ENCODE measurements at places on chromosomes 5 and 9. TPM values are rescaled to one million over a fixed set of nuclear protein-coding genes. Genes with fewer than 3 reads are reported as not detected.

The ABCA1 gene
- total RNA-seq, result 26.6 TPM

The MZB1 gene
- not detected for total RNA-seq

The DMRT2 gene
- not detected for total RNA-seq

The SMIM23 gene
- not detected for total RNA-seq

The GLDC gene
- 0.44 TPM for total RNA-seq

The GDA gene
- 0.33 TPM for total RNA-seq

The CD72 gene
- 1.1 TPM for total RNA-seq

The TMC1 gene
- not detected for total RNA-seq

The PCSK1 gene
- total RNA-seq, result not detected

The ANKRD18A gene
- 0.29 TPM for total RNA-seq

The AQP3 gene
- total RNA-seq, result 3.6 TPM

The LCN6 gene
- not detected for total RNA-seq

DNA sequence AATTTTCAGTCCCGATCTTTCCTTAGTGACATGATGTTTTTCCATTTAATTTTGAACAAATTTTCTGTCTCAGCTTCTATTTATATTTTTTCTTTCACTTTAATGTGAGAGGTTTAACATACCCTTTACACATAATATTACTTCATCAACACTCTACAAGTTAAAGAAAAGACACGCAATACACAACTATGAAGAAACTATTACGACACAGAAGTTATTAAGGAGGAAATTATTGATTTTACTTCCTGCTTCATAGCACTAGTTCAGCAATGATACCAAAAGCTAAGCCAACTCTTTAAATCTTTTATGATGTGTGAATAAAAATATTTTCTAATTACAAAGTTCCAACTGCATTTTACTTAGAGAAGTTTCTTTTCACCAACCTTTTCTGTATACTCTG, 432.3 kb upstream of the DAB2 start:
- H3K4me3 ChIP-seq, result no peak overlapping the region
- no peak overlapping the region for H3K27ac ChIP-seq

DNA sequence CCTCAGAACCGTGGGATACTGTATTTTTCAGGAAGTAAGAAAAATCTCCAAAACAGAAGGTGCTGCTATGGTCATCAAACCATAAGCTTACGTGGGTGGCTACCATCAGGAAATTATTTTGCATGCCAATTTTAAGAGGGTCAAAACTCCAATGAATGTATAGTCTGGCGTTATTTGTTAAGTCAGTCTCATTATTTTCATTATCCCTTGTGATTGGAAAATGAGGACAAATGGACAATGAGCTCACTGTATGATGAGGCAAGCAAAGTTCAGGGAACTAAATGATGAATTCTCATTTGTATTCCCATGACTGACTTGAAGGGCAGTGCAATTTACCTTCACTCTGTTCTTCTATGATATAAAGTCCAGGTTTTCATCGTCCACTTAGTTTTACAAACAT, 17.6 kb downstream of the PUM3 start:
- no peaks in the 10 kb centered on the region for H3K4me1 ChIP-seq
- no peak for DNase-seq
- no peak overlapping the region for H3K4me3 ChIP-seq
- no peak overlapping the region for H3K27ac ChIP-seq
- peaks cover 24% of the 10 kb centered on the region for H3K36me3 ChIP-seq
- H3K27me3 ChIP-seq, result no peaks in the 10 kb centered on the region

- H3K27me3 ChIP-seq, result peaks cover 68% of the 10 kb centered on the region
- no peak for DNase-seq
- no peaks in the 10 kb centered on the region for H3K4me1 ChIP-seq
- H3K36me3 ChIP-seq, result no peaks in the 10 kb centered on the region
- no peak overlapping the region for H3K4me3 ChIP-seq
Observed at GRCh38 chr5:135693371-135693955, 114.7 kb upstream of the CXCL14 start.

- DNase-seq, result no peak
- no peak overlapping the region for H3K27ac ChIP-seq
- H3K36me3 ChIP-seq, result no peaks in the 10 kb centered on the region
- no peak overlapping the region for H3K4me3 ChIP-seq
- H3K27me3 ChIP-seq, result peaks cover 5% of the 10 kb centered on the region
Observed at GRCh38 chr5:170747357-170747756, 36.2 kb upstream of the GABRP start.

- peak within 1 kb of the TSS; percentile 90 for H3K27ac ChIP-seq
- peak; percentile 85 for DNase-seq
- H3K4me3 ChIP-seq, result peak within 1 kb of the TSS; percentile 87
- H3K4me1 ChIP-seq, result peaks cover 34% of the 10 kb centered on the region
- H3K36me3 ChIP-seq, result no peaks in the 10 kb centered on the region
Observed at GRCh38 chr9:133991964-133992779, at the start of gene VAV2. Gene VAV2 (minus strand): TSS chr9:133992324. CDS start chr9:133992278, 46 bp downstream.

DNA sequence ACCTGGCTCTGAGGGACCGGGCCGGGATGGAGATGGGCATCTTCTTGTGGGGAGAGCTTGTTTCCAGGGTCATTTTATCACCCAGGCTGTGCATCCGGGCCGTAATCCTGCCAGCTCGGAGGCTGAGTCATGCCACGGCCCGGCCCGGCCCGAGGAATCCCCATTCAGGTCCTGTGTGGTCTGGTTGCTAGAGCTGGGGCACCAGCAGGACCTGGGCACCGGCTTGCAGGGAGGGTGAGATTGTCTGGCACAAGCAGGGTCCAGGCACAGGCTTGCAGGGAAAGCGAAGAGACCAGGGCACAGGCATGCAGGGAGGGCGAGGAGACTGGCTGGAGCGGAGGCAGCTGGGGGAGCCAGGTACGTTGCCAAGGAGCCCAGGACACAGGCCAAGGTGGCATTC, 106.8 kb downstream of the RXRA start:
- peak overlapping the region; percentile 77 for H3K27ac ChIP-seq
- no peak for DNase-seq
- no peak overlapping the region for H3K4me3 ChIP-seq
- peaks cover 9% of the 10 kb centered on the region for H3K36me3 ChIP-seq
- H3K27me3 ChIP-seq, result no peaks in the 10 kb centered on the region
- H3K4me1 ChIP-seq, result peaks cover 39% of the 10 kb centered on the region

DNA sequence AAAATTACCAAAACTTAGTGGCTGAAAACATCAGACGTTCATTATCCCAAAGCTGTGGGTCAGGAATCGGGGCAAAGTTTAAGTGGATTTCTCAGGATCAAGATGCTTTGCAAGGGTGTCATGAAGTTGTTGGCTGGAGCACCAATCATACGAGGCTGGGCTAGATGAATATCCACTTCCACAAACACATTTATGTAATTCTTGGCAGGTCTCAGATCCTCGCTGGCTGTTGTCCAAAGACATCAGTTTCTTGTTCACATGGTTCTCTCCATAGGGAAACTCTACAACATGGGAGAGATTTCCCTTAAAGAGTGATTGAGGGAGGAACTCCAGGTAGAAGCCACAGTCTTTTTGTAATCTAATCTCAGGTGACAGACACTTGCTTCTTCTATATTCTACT, 20.2 kb upstream of the CCDC192 start:
- no peak for DNase-seq
- no peaks in the 10 kb centered on the region for H3K27me3 ChIP-seq
- no peak overlapping the region for H3K27ac ChIP-seq
- peaks cover 41% of the 10 kb centered on the region for H3K4me1 ChIP-seq

DNA sequence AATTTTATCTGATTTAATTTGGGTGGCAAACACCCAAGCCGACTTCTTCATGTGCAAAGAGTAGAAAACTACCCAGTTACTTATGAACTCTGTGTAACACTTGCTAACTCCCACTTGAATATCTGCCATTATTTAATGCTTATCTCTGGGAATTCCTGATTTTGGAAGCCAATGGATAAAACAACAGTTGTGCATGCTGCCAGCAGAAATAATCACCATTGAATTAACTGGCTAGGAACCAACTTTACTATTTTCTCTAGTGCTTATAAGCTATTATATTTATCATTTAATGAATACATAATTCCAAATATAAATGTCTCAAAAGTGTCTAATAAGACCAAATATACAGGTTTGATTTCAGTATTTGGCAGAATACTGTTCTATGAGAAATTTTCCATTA, 85.7 kb downstream of the IZUMO3 start:
- H3K4me1 ChIP-seq, result no peaks in the 10 kb centered on the region
- no peaks in the 10 kb centered on the region for H3K36me3 ChIP-seq
- no peak overlapping the region for H3K27ac ChIP-seq
- H3K4me3 ChIP-seq, result no peak overlapping the region
- H3K27me3 ChIP-seq, result no peaks in the 10 kb centered on the region

DNA sequence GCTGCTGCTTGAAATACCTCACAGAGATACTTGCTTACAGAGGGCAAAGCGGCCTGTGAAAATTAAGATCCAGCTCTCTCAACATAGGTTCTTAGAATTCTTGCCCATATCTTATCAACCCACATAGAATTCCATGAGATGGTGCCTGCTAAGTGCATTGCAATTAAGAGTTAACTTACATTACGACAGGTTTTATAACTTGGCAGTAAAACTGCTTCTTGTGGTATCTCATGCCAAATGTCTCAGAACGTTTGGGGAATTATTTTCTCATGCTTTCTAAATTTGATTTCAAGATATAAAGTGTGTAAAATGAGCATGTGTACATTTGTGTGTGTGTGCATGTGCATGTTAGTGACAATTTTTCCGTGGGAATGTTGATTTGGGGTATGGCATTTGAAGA, 261.2 kb downstream of the SAXO1 start:
- no peak for DNase-seq
- no peak overlapping the region for H3K4me3 ChIP-seq
- no peaks in the 10 kb centered on the region for H3K36me3 ChIP-seq
- no peak overlapping the region for H3K27ac ChIP-seq
- H3K27me3 ChIP-seq, result peaks cover 6% of the 10 kb centered on the region
- peaks cover 10% of the 10 kb centered on the region for H3K4me1 ChIP-seq

DNA sequence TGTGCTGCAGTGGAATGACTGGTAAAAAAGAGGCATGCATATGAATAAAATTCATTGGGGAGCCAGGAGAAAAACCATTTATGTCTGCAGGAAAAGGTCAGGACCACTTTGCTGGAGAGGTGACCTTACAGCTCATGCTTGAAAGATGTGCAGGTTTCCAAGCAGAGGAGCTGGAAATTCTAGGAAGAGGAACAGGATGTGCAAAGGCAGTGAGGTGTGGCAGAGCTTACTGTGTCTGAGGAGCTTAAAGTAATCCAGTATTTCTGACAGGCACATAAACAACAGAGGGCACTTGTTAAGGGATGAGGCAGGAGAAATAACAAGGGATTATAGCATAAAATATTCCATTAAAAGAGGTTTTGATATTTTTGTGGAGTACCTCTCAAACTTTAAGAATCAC, 203.2 kb downstream of the CD180 start:
- no peaks in the 10 kb centered on the region for H3K36me3 ChIP-seq
- DNase-seq, result no peak
- no peak overlapping the region for H3K27ac ChIP-seq
- peaks cover 5% of the 10 kb centered on the region for H3K4me1 ChIP-seq
- H3K4me3 ChIP-seq, result no peak overlapping the region

DNA sequence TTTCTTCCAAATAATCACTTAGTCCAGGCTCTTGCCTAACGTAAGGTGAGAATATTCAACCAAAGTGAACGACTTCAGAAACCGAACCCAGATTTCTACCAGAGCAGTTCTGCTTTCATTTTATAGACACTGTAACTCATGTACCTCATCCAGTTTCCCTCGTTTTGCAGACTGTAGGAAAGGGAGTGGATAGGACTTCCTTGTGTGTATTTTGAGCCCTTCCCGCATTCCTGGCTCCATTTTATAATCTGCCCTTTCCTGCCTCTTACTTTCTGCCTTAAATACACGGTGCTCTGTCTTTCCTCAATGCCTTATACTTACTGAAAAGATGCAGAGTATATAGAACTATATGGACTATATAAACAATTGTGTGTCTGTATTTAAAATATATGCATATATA, 20.8 kb downstream of the MINAR2 start:
- H3K4me1 ChIP-seq, result peaks cover 3% of the 10 kb centered on the region
- DNase-seq, result no peak
- H3K27ac ChIP-seq, result no peak overlapping the region
- no peaks in the 10 kb centered on the region for H3K36me3 ChIP-seq
- H3K4me3 ChIP-seq, result no peak overlapping the region

DNA sequence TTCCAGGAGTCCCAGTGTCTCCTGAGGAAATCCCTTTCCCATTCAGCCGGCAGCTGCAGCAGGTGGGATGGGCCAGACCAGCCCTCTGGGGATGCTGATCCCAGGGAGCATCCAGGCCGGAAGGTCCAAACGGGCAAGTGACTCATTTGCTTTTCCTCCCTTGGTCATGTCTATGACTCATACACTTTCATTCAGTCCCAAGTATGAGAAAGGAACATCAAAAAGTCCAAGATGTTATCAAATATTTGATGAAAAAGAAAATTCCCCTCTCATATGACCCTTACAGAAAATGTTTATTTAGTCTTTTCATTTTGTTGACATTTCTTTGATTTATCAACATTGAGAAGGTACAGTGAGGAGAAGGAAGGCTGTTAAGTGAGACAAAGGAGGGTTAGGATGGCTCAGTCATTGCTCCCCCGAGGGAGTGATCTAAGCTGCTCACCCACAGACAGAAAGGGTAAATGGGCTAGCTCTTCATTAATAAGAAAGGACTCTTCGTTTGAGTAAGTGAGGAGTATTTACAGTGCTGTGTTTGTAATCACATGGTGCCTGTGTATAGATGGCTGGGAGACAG, 117.6 kb upstream of the ANKRD55 start:
- H3K4me3 ChIP-seq, result no peak overlapping the region
- no peaks in the 10 kb centered on the region for H3K27me3 ChIP-seq
- peaks cover 29% of the 10 kb centered on the region for H3K4me1 ChIP-seq

DNA sequence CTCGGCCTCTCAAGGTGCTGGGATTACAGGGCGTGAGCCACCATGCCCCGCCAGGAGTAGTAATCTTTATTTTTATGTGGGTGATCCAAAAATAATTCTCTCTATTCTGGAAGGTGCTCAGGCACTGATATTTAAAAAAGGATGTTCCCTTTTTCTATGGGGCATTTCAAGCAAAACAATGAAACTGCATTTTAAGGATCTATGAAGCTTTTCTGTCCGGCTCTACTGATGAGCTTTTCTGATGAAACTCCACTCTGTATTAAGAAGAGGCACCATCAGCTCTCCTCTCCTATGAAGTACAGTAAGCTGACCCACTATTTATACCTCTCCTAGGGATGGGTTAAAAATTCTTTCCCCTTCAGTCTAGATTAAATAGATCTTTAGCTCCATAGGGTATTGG, 7.4 kb downstream of the ADAM19 start:
- no peak overlapping the region for H3K4me3 ChIP-seq
- no peak for DNase-seq
- H3K36me3 ChIP-seq, result peaks cover 15% of the 10 kb centered on the region
- H3K27ac ChIP-seq, result no peak overlapping the region
- H3K4me1 ChIP-seq, result peaks cover 43% of the 10 kb centered on the region

DNA sequence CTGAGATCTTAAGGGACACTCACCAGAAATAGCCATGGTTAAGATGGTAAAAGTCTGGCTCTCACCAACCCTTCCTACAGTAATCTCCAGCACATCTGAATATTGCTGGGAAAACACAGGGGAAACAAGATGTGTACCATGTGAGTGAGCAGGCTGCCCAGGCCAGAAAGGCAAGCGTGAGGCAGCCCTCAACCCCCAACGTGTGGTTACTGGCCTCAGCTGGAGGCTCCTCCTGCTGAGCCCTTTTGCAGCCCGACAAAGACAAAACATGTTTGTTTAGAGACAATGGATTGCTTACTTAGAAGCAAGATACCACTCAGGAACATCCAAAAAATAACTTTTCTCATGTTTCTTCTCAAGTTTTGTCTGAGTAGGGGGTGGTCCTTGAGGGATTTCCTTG, 16.6 kb downstream of the ZFP62 start:
- peaks cover 24% of the 10 kb centered on the region for H3K36me3 ChIP-seq
- H3K4me3 ChIP-seq, result no peak overlapping the region
- no peaks in the 10 kb centered on the region for H3K4me1 ChIP-seq
- no peaks in the 10 kb centered on the region for H3K27me3 ChIP-seq

Data from chondrocyte (in vitro differentiated cells).